Heart left ventricle (tissue), 16 donors: ENCODE measurements at places on chromosomes 2 and 18. TPM values are rescaled to one million over a fixed set of nuclear protein-coding genes. Genes with fewer than 3 reads are reported as not detected.

Gene CNDP1
- total RNA-seq = not detected

Gene IL18RAP
- 2.2 TPM for total RNA-seq

Gene MATN3
- total RNA-seq = not detected

Gene ABCG8
- not detected for total RNA-seq

Gene ATP9B
- total RNA-seq = 23.9 TPM

Gene RAMP1
- total RNA-seq = 36.5 TPM

- H3K27me3 ChIP-seq = peaks cover 23% of the 10 kb centered on the region
- no peaks in the 10 kb centered on the region for H3K36me3 ChIP-seq
- no peak overlapping the region for H3K4me3 ChIP-seq
- H3K4me1 ChIP-seq = no peaks in the 10 kb centered on the region
These were observed 45.9 kb upstream of the REG3G start for GRCh38 chr2:78979380-78980151.

- H3K36me3 ChIP-seq = no peaks in the 10 kb centered on the region
- H3K27ac ChIP-seq = no peak overlapping the region
- no peak for DNase-seq
- H3K4me3 ChIP-seq = no peak overlapping the region
- peaks cover 4% of the 10 kb centered on the region for H3K4me1 ChIP-seq
These were observed 67.8 kb upstream of the DSC1 start for GRCh38 chr18:31230495-31230894.

DNA sequence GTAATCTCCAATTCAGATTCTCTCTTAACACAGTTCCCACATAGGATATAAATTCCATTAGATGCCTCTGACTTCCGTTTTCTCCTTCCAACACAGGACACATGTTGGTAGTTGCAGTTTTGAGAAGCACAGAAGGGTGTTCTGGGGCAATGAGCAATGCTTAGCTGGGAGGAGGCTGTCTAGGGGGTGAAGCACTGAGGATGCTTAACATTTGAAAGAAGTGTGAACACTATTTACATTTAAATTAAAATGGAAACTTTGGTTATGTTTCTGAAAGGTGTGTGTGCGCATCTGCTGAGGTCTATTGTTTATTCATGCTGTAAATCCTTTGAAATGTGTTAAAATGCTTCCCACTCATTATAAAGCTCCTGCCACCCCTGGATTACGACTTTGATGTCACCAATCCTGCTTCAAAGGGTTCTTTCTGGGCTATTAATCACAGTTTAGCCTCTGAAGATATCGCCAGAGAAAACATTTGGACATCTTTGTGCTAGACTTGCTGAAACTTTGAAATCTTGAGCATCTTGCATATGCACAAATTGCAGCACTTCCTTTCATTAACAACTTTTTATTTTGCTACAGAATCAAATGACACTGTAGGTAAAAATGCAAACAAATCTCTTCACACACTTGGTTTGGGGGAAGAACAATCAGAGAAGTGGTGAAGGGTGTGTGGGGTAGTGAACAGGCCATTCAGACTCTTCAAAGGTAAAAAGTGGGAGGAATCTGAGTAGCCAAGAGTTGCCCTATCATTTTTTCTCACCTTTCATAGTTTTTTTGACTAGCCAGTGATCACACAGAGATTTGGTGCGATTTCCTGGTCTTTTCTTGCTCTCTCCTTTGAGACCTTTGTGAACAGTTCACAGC, 258.4 kb downstream of the MYO3B start:
- no peaks in the 10 kb centered on the region for H3K27me3 ChIP-seq
- no peak overlapping the region for H3K27ac ChIP-seq
- DNase-seq = no peak
- no peak overlapping the region for H3K4me3 ChIP-seq

- H3K4me1 ChIP-seq = no peaks in the 10 kb centered on the region
- H3K27ac ChIP-seq = no peak overlapping the region
- no peaks in the 10 kb centered on the region for H3K36me3 ChIP-seq
- DNase-seq = no peak
- no peaks in the 10 kb centered on the region for H3K27me3 ChIP-seq
These were observed 25.2 kb downstream of the FBXO36 start for GRCh38 chr2:229947544-229947943.

- no peaks in the 10 kb centered on the region for H3K27me3 ChIP-seq
- DNase-seq = peak; percentile 51
- H3K27ac ChIP-seq = no peak overlapping the region
- no peaks in the 10 kb centered on the region for H3K4me1 ChIP-seq
- H3K36me3 ChIP-seq = no peaks in the 10 kb centered on the region
These were observed 29.0 kb downstream of the ZAP70 start for GRCh38 chr2:97742381-97742847.

GRCh38 chr18:53757328-53757727, 467.1 kb downstream of the MBD2 start:
- no peaks in the 10 kb centered on the region for H3K27me3 ChIP-seq
- H3K36me3 ChIP-seq = no peaks in the 10 kb centered on the region
- H3K4me3 ChIP-seq = no peak overlapping the region

- DNase-seq = no peak
- H3K27ac ChIP-seq = no peak overlapping the region
- no peak overlapping the region for H3K4me3 ChIP-seq
- no peaks in the 10 kb centered on the region for H3K27me3 ChIP-seq
- H3K36me3 ChIP-seq = no peaks in the 10 kb centered on the region
These were observed 104.4 kb downstream of the OSBPL1A start for GRCh38 chr18:24293254-24293653.

DNA sequence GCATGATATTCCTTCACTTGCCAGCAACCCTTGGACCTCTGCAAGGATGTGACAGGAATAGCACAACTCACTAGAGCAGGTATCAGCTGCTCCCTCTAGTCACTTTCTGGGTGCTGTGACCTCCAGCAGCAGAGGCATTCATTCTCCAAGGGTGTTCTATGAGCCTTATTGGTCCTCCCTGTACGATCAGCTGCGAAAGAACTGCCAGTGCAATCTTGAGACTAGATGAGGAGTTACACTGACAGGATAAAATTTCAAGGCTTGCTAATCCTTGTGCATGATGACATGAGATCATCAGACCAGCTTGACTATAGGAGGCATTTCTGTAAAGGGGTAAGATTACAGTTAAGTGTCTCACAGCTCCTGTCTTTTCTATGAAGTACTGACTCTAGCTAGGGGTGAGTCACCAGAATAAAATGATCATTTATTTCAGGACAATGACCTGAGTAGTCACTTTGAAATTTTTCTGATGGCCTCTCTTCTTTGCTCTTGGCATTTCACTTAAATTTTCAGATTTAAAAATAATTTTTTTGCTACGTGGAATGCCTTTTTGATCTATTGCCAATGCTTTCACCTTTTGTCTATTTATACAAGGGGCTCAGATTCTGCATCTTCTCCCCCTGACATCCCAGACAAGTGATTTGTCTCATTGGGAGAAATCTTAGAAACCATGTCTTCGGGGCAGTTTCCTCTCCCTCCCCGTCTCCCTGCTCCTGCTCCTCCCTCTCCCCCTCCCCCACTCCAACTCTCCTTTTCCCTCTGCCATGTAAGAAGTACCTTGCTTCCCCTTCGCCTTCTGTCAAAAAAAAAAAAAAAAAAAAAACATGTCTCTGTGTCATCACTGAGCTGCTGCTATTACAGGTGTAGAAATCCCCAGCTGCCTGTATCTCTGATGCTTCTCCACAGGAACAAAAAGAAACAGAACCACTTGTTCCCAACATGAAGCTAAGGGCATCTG, 49.2 kb upstream of the FRZB start:
- no peak overlapping the region for H3K4me3 ChIP-seq
- no peak overlapping the region for H3K27ac ChIP-seq
- H3K36me3 ChIP-seq = peaks cover 20% of the 10 kb centered on the region

GRCh38 chr2:195489101-195489500, 167.9 kb upstream of the SLC39A10 start:
- no peak for DNase-seq
- no peaks in the 10 kb centered on the region for H3K4me1 ChIP-seq
- H3K27ac ChIP-seq = no peak overlapping the region
- H3K27me3 ChIP-seq = no peaks in the 10 kb centered on the region

DNA sequence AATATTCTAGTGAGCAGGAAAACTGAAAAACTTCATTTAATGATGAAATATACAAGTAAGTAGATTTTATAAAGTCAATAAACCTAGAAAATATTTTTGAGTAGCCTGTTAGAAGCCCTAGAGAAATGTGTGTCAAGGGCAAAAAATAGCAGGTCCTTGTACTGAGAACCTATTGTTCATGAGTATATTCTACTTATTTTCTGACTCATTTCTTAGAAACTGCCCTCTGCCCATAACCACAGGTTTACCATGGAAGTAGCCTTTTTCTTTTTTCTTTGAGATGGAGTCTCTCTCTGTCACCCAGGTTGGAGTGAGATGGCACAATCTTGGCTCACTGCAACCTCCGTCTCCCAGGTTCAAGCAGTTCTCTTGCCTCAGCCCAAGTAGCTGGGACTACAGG, 19.4 kb upstream of the SELENOI start:
- H3K4me3 ChIP-seq = no peak overlapping the region
- H3K27me3 ChIP-seq = no peaks in the 10 kb centered on the region
- no peaks in the 10 kb centered on the region for H3K4me1 ChIP-seq
- H3K27ac ChIP-seq = no peak overlapping the region

GRCh38 chr2:75516378-75517360, 44.1 kb downstream of the EVA1A start:
- H3K36me3 ChIP-seq = no peaks in the 10 kb centered on the region
- DNase-seq = no peak
- no peak overlapping the region for H3K4me3 ChIP-seq
- H3K27me3 ChIP-seq = no peaks in the 10 kb centered on the region

GRCh38 chr2:54476852-54477251, 20.7 kb downstream of the SPTBN1 start:
- DNase-seq = no peak
- peak overlapping the region; percentile 47 for H3K27ac ChIP-seq
- no peaks in the 10 kb centered on the region for H3K27me3 ChIP-seq
- peaks cover 97% of the 10 kb centered on the region for H3K4me1 ChIP-seq
- H3K36me3 ChIP-seq = no peaks in the 10 kb centered on the region
- no peak overlapping the region for H3K4me3 ChIP-seq

- H3K36me3 ChIP-seq = no peaks in the 10 kb centered on the region
- no peak overlapping the region for H3K27ac ChIP-seq
- DNase-seq = no peak
- H3K4me3 ChIP-seq = no peak overlapping the region
- H3K4me1 ChIP-seq = no peaks in the 10 kb centered on the region
These were observed 162.5 kb downstream of the TTC32 start for GRCh38 chr2:19739256-19739655.

DNA sequence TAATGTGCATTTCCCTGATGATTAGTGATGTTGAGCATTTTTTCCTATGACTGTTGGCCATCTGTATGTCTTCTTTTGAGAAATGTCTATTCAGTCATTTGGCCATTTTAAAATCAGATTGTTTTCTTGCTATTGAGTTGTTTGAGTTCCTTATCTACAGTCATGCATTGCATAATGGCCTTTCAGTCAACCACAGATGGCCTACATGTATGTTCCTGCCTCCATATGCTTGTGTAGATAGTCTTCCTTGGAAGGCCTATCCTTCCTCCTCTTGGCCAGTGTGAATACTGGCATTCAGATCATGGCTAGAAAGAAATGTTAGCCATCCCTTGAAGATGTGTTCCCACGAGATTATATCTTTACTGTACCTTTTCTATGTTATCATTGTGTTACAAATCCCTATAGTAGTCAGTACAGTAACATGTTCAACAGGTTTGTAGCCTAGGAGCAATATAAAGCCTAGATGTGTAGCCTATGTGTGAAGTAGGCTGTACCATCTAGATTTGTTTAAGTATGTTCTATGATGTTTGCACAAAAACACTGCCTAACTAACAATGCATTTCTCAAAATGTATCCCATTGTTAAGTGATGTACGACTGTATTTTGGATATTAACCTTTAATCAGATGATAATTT, 65.6 kb upstream of the CD302 start:
- H3K4me3 ChIP-seq = no peak overlapping the region
- H3K36me3 ChIP-seq = no peaks in the 10 kb centered on the region
- no peaks in the 10 kb centered on the region for H3K4me1 ChIP-seq
- H3K27me3 ChIP-seq = no peaks in the 10 kb centered on the region

DNA sequence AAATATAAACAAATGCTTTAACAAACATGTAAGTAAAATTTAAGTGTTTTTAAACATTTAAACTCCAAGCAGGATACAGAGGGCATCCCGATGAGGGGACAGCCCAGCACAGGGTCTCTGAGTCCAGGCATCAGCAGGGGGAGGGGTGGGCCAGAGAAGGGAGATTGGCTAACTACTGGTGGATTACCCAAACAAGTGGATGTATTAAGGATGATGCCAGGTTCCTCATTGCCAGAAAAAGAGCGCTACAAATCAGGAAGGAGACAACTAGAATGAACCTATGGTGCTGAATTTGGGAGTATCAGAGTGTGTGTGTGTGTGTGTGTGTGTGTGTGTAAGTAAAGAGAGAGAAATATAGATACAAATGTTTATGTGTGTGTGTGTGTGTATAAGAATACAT, 162.0 kb upstream of the RMP24 start:
- H3K4me3 ChIP-seq = no peak overlapping the region
- no peaks in the 10 kb centered on the region for H3K36me3 ChIP-seq
- H3K4me1 ChIP-seq = no peaks in the 10 kb centered on the region
- no peak overlapping the region for H3K27ac ChIP-seq
- DNase-seq = no peak
- H3K27me3 ChIP-seq = no peaks in the 10 kb centered on the region

DNA sequence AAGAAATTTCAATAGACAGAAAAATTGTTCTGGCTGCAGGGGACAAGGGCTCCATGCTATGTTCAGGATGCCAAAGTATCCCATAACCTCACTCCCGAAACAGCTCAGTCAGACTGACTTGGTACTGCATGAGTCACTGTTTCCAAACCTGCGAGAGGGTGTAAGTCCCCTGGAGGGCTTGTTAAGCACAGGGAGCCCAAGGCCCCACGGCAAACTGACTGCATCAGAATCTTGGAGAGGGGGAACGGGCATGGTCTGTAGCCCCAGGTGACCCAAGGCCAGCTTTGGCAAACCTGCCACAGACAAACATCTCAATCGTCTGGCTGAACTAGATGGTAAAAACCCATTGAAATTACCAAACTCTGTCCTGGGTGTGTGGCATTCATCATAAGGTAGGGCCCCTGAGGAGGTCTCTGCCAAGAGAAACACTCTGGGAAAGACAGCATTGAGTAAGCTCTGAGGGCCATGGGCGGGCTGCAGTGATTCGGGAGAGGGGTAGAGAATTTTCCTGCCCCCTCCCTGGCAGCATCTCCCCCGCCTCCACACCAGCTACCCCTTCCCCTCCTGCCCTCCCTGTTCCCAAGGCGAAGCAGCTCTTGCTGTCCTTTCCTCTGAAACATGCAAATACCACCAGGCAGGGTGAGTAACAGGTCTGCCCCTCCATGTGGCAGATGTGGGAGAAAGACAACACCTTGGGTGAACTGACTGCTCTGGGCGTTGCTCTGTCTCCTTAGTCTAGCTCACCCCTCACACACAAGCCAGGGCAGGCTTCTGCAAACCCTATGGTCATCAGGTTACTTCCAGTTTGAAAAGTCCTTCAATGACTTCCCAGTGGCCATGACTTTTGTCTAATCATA, 274.7 kb upstream of the SIX2 start:
- DNase-seq = no peak
- no peak overlapping the region for H3K4me3 ChIP-seq
- H3K27ac ChIP-seq = no peak overlapping the region
- no peaks in the 10 kb centered on the region for H3K36me3 ChIP-seq
- H3K27me3 ChIP-seq = no peaks in the 10 kb centered on the region

GRCh38 chr2:231295363-231295655, 96.9 kb downstream of the ARMC9 start:
- no peak overlapping the region for H3K27ac ChIP-seq
- no peaks in the 10 kb centered on the region for H3K36me3 ChIP-seq
- no peak overlapping the region for H3K4me3 ChIP-seq
- no peaks in the 10 kb centered on the region for H3K4me1 ChIP-seq
- DNase-seq = no peak
- H3K27me3 ChIP-seq = no peaks in the 10 kb centered on the region

- H3K4me1 ChIP-seq = peaks cover 21% of the 10 kb centered on the region
- H3K4me3 ChIP-seq = no peak overlapping the region
- DNase-seq = no peak
- H3K27ac ChIP-seq = peak overlapping the region; percentile 32
- no peaks in the 10 kb centered on the region for H3K36me3 ChIP-seq
These were observed 11.5 kb upstream of the LAPTM4A start for GRCh38 chr2:20062615-20063545.
